ENCODE measurements at places on chromosomes 4 and X.
A peak's percentile ranks its signal among the peaks of the same experiment; 100 is the strongest.

- no peak for DNase-seq
Observed at GRCh38 chr4:163331629-163332376, 593 bp downstream of the NPY1R start.

- DNase-seq: no peak
Observed at GRCh38 chr4:118939169-118939783, 50.6 kb downstream of the SYNPO2 start.

GRCh38 chrX:133980406-133980805, 5.0 kb downstream of the GPC3 start:
- no peak for DNase-seq

- DNase-seq: no peak
Observed at GRCh38 chr4:186852964-186853391, 129.3 kb upstream of the FAT1 start.

- no peak for DNase-seq
Observed at GRCh38 chrX:22399437-22400192, 126.9 kb downstream of the CBLL2 start.

DNA sequence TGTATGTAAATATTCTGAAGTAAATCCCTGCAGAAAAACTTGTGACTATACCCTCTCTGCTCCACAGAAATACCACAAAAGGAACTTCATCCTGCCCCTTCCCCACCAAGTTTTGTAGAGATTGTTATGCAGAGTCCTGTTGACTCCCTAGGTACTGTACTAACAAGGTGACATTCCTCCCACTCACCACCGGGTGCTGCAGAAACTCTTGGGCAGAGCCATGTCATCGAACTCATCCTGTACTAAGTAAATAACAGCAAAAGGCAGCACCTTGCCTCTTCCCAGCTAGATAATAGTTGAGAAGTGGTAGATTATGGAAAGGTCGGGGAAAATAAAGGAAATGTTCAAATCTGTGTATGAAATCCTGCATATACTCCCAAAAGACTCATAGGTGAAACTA, 233.3 kb downstream of the STPG2 start:
- DNase-seq: no peak

DNA sequence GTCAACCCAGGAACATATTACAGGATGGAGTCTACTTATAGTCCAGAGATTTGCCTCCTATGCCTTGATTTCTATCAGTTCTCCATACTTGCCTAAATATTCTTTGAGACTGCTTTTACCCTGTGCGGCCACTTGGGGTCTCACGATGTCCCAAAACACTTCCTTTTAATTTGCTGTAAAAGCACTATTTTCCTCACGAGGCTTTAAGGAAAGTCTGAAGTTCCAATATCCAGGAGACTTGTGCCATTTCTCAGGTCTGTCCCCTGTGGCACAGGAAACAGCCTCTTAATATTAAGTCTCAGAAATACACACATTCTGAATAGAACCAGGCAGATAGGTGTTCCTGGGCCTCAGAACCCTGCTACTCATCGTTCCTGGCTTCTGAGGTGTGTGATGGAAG, 142.9 kb downstream of the TMEM164 start:
- DNase-seq: peak; percentile 4
